A549 (cell line): ENCODE measurements at places on chromosomes 2 and 18.

DNA sequence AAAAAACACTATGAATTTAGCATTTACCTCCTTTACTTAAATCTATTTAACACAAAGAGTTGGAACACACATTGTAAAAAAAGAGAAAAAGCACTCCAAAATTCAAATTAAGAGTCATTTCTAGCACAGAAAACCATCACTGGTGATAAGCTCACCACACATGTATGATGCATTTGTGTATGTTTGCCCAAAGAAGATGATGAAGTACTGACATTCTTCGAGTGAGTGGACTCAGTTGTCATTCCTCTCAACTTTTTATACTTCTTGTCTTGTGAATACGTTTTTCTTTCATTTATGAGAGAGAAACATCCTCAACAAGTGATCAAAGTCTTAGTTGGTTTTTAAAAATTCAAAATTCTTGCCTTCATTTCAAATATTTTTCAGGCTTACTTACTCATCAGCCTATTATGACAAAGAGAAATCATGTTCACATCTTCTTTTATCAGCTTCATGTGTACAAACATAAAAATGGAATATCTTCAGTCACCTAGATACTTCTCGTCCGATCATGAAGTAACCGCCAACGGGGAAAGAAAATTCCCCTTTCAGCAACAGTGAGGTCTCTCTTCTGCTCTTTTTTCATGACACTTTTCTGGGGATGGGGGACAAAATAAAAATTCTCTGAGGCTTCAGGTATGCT lies 1.5 kb downstream of the DSEL start:
- no peak for DNase-seq

- peak; percentile 89 for DNase-seq
Measured at GRCh38 chr18:3585656-3586509, 135.9 kb downstream of the TGIF1 start.

- DNase-seq, result no peak
Measured at GRCh38 chr2:238635647-238636051, 208.9 kb downstream of the ASB1 start.

GRCh38 chr2:191811807-191812602 lies 34.9 kb downstream of the CAVIN2 start:
- DNase-seq, result peak; percentile 65

DNA sequence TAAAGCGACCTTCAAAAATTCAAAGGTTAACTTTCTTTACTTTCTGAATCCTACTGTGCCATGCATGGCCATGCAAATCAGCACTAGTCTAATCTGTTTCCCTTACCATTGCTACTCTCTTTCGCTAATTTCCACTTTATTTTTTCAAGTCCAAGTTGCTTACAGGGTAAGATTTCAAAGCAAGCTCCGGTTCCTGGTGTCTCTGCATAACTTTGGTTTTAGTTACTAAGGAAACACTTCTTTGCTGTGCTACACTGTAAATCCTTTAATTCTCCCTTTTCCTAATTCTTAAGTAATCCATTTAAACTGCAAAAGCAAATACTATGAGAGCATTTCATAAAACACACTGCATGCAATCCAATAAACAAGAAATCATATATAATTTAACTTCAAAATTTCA lies 383.5 kb upstream of the LYPD1 start:
- DNase-seq, result no peak

- no peak for DNase-seq
Measured at GRCh38 chr2:121886059-121886458, 130.6 kb downstream of the TSN start.

DNA sequence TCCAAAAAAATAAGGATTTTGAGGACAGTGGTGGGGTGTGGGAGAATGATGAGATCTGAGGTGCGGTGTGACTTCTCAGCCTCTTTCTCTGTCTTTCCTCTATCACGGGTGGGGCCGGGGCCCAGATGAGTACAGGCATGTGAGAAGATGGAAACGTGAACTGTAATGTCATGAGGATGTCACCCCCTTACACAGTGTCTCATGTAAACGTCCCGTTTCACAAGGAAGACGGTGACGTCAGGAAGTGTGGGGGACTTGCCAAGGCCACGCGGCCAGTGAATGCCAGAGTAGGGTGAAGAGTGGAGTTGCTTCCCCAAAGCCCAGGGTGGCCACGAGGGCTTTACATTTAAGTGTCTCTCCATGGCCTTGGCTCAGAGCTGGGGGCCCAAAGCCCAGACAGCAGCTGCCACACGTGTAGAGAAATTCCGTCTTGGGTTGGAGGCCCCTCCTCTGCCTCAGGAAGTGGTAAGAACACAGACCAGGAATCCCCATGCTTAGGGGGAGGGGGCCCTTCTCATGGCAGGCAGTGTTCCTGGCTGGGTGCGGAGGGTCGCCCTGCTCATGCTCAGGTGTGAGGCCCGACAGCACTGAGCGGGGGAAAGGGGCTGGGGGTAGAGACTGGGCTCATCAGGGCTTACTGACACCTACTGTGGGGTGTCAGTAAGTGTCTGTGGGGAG lies 80.9 kb upstream of the SMAD7 start:
- no peak for DNase-seq

- no peak for DNase-seq
Measured at GRCh38 chr18:63402246-63403162, 19.8 kb downstream of the VPS4B start.

GRCh38 chr18:31156821-31157763 lies 5.6 kb downstream of the DSC1 start:
- DNase-seq, result no peak

GRCh38 chr2:20381457-20381856 lies 30.8 kb upstream of the PUM2 start:
- DNase-seq, result no peak

GRCh38 chr2:217935235-217935879 lies 67.4 kb downstream of the TNS1 start:
- no peak for DNase-seq

- DNase-seq, result no peak
Measured at GRCh38 chr2:110732422-110733413, at the start of gene ACOXL. Gene ACOXL (plus strand): TSS chr2:110732573. CDS start chr2:110768390, 35,817 bp downstream.

DNA sequence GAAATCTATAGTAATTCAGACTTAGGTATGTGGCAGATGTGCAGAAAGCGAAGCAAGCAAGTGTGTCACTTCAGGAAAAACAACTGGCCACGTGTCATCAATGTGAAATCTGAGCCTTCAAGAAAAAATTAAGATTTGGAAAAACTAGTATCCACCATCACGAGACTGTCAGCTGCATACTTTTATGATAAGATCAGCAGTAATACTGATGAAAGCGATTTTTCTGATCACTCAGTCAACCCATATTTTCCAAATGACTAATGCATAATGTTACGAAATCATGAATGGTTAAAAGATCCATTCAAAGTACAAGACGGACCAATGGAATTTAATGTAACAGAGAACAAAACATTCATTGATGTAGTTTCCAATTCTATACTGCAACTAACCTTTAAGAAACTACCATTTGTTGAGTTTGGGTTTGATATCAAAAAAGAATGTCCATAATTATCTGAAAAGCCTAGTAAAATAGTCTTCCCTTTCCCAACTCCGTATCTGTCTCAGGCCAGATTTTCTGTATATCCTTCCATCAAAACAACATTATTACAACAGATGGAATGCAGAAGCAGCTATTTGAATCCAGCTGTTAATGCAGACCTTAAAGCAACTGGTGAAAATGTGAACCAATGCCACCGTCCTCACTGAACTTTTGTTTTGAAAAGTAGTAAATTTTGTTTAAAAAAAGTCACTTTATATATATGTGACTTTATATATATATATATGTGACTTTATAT lies 17.0 kb upstream of the BCL2 start:
- DNase-seq, result peak; percentile 11

DNA sequence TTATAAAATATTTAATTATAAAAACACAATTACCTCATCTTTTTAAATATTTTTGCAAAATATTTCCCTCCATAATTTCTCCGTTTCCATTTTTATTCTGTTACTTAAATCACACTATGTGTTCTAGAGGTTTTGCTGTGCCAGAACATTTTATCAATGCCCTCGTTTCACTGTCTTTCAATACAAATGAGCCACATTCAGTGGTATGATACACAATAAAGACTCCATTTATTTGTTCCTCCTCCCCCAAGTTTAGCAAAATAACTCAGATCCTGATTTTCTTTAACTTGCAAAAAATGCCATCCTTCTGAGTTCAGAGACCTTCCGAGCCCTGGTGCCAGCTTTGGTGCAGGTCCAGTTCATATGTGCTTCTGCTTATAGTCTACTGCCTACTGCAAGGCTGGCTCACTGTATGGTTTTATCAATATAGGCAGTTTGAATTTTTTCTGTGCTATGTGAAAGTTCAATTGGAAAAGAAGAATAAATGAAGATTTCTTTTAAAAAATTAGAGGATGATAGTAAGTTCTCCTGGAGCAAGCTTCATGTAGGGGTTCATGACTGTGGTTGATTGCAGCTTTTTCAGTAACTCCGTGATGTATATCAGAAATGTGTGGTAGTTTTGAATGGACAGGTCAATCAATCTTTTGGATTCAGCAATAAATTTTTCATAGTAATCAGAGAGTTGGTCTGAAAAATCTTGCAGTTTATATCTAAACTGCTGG lies 42.5 kb downstream of the APOB start:
- no peak for DNase-seq

DNA sequence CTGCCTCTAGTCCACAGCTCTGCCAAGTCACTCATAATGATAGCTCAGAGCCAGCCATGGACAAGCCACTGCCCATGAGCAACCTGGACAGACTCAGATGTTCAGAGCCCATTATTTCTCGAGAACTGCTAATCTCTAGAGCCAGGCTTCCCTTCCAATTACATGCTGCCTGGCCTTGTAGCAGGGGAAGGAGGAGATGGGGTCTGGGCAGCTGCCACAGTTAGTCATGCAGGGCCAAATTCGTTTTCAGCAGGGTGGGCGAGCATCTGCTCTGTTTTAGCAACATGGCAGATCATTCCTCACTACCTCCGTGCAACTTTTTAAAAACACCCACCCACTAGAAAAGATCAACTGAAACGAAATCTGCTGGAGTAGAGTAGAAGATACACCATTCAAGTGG lies 141.8 kb downstream of the MYO5B start:
- DNase-seq, result no peak

- DNase-seq, result no peak
Measured at GRCh38 chr18:8959551-8960135, 142.9 kb upstream of the NDUFV2 start.

GRCh38 chr2:194203898-194204297 lies 1453.1 kb upstream of the SLC39A10 start:
- DNase-seq, result no peak

DNA sequence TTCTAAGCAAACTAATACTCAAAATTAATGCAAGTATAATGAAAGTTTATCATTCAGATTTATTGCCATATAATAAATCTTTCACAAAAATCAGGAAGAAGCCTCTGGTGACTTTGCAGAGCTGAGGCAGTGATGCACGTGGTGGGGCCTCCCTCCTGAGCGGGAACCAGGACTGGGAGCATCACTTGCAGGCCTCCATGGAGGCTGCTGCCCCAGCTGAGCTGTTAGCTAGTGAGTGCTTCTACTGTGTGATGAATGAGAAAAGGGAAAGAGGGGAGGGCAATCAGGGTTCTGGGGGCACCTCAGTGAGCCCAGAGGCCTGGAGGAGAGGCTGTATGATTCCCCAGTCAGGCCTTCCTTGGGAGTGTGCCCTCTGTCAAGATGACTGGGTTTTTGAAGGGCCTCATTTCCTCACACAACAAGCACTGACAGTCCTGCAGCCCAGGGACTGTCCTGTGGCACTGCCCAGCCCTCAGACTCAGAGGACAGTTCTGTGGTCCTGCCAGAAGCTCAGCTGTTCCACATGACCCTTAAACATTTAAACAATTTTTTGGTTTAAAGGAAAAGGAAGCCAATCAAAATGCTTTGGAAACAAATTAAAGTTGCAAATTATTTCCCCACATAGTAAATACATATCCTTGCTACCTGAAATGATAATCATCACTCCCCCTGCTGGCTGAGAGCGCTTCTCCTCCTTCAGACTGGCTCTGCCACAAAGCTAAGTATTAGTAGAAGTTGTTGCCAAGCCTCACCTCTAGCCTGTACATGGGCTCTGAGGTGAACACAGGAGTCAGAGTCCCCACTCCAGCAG lies 90.9 kb upstream of the SMAD7 start:
- no peak for DNase-seq

DNA sequence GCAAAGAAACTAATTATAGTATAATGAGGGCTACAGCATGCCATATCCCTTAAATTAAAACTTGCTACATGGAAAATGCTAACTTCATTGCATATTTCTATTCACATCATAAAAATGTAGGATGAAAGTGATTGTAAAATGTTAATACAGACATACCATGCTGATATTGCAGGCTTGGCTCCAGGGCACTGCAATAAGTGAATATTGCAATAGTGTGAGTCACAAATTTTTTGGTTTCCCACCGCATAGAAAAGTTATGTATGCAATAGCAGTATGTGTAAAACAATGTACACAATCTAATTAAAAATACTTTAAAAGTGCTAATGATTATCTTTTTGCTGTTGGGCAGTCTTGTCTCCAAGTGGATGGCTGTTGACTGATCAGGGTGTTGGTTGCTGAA lies 162.1 kb downstream of the CD8B2 start:
- DNase-seq, result no peak

DNA sequence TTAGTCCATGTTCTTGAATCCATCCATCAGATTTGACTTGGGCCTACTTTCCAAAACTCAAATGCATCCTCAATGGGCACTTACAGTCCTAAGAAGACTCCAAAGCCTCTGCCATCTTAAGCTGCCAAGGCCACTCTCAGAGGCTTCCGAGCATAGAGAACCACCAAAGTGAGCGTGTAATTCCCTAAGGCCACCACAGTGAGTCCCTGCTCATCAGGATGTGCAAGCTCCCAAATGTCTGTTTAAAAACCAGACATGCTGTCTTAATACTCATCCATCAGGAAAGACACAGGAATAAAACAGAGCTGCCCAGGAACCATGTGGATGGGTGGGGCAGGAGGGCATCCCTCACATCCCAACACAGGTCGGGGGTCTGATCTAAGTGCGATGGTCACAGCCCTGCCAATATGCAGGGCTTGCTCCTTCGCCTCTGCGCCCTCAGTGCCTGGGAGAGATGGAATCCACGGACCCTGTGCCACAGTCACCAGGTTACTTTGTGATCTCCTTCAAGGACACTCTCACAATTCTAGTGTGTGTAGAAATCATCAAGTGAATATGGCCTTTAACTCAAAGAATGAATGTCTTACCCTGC lies 80.4 kb downstream of the POLR1A start:
- no peak for DNase-seq

- no peak for DNase-seq
Measured at GRCh38 chr2:171564463-171564862, 42.2 kb downstream of the CYBRD1 start.

DNA sequence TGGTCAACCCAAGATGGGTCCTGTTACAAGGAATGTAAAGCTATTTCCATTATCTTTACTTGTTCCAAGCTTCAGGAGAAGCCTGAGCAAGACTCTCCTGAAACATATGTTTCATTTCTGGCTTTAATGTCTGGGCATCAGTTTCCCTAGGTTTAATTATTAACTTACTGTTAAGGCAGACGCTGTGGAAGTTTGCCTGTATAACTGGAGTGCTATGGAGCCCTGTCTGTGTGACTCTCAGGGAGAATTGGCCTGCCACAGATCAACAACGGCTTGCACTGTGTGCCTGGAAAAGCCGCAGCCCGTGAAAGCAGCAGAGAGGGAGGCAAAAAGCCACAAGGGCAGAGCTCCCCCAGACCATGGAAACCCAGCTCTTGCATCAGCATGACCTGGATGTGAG lies 22.1 kb upstream of the LONRF2 start:
- DNase-seq, result no peak

- DNase-seq, result no peak
Measured at GRCh38 chr18:29096079-29096770, 919.3 kb upstream of the CDH2 start.

GRCh38 chr18:3126457-3127097 lies 93.2 kb downstream of the MYOM1 start:
- no peak for DNase-seq
